SK-N-MC (cell line): ENCODE measurements at places on chromosomes 5 and 9.

DNA sequence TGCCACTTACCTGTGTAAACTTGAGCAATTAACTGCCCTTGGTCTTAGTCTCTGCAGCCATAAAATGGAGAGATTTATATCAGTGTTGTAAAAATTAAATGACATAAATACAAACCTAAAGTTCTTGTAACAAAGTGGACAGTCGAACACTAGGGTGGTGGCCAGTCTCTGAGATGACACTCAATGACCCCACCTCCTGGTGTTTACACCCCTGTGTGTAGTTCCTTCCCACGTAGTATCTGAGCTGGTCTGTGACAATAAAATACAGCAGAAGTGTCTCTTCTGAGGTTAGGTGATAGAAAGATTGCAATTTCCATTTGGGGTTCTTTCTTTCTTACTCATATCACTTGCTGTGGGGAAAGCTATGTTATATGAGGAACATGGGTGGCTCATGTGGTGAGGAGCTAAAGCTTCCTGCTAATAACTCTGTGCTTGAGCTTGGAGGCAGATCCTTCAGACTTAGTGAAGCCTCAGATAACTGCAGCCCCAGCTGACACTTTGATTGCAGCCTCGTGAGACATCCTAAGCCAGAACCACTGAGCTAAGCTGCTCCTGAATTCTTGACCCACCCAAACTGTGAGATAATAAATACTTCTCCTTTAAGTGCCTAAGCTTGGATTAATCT, 173.4 kb upstream of the CHD1 start:
- no peak for DNase-seq

DNA sequence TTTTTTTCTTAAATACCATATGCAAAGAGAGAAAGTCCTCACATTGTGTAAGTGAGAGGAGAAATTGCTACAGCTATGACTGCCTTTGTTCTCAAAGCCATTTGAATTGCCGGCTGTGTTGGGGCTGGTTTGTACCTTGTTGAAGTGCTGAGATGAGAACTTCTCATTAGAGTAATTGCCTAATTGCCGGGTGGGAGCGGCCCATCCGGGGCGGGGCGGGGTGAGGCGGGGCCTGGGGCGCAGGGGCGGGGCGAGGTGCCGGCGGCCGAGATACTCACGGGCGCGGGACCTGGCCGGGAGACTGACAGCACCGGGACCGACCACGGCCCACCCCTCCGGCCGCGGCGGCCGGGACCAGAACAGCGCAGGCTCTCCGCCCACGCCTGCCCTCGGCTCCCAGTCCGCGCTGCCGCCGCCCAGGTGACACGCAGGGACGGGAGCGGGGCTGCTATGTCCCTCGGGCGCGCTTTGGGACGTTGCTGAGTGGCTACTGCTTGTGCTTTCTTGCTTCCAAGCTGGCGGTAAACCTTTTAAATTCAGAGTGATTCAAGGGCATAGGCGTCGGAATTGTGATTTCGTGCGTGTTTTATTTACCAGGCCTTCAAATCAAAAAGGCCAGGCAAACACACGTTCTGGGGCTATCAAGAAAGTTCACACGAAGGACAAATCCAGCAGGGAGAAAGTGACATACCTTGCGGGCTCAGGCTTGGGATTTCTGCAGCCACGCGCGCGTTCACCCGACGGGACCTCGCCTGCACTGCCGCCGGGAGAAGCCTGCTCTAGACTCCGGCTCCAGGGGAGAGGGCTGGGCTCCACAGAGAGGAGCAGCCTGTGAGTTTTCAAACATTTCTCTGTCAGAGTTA, 269.1 kb downstream of the FANCC start:
- DNase-seq, result no peak

DNA sequence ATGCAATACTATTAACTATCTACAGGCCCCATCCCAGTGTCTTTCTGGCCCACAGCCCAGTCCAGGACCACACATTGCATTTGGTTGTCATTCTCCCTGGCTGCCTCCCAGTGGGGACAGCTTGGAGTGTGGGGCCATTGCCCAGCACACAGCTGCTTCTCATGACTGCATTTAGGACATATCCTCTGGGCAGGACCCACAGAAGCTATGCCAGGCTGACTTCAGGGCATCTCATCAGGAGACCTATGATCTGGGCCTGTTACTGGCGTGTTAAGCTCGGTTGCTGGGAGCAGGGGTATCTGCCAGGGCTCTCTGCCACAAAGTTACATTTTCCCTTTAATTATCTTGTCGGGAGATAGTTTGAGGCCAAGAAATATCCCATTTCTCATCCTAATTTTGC, 32.1 kb upstream of the CLPTM1L start:
- no peak for DNase-seq

GRCh38 chr5:171205375-171205774, 103.7 kb upstream of the TLX3 start:
- no peak for DNase-seq

DNA sequence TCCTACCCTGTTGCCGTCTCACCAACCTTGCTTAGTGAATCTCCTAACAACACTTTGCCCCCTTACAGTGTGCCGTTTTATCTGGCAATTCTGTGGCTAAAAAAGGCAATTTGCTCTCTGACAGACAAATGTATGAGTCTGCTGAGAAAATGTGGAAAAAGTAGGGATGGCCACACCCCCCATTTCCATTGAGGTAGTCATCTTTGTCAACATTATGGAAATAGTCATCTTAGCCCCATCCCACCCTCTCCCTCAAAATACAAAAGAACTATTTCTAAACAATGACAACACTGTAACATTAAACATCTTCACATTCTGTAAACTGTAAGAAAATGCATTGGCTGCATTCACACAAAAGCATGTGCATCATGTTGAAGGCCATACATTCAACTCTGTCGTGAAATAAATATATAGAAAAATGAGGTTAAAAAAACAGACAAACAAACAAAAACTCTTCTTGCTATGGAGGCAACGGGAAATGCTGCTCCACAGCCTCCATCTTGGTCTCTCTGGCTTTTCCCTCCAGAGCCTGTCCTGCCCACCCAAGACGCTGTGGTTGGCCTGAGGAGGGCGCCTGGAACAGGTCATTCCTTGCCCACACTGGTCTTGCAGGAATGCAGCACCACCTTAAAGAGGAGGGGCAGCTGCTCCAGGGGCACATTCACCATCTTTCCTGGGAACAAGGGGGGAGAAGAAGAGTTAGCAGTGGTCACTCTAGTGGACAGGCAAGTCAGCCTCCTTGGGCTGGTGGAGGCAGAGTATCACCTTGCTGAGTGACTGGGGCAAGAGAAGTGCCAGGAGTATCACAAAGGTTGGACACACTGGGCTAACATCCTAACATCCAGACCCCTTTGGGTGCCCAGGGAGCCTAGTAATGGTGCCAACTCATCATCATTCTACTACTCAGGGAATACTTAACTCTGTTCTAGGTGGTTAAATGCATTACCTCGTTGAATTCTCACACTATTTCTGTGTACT, 15.2 kb upstream of the NR5A1 start:
- no peak for DNase-seq

DNA sequence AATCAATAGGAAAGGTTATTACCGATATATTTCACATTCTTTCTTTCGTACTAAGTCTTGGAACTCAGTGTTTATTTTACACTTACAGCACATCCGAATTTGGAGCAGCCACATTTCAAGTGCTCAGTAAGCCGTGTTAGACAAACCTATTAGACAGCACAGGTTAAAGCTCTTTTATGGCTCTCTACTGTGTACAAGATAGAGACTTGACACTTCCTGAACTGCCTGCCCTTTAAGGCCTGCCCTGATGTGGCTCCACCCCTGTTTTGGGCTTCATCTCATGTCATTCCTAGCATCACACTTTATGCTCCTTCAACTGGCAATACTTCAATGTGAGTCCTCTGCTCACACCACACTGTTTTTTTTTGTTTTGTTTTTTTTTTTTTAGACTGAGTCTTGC, 23.5 kb upstream of the SUSD1 start:
- DNase-seq, result no peak

DNA sequence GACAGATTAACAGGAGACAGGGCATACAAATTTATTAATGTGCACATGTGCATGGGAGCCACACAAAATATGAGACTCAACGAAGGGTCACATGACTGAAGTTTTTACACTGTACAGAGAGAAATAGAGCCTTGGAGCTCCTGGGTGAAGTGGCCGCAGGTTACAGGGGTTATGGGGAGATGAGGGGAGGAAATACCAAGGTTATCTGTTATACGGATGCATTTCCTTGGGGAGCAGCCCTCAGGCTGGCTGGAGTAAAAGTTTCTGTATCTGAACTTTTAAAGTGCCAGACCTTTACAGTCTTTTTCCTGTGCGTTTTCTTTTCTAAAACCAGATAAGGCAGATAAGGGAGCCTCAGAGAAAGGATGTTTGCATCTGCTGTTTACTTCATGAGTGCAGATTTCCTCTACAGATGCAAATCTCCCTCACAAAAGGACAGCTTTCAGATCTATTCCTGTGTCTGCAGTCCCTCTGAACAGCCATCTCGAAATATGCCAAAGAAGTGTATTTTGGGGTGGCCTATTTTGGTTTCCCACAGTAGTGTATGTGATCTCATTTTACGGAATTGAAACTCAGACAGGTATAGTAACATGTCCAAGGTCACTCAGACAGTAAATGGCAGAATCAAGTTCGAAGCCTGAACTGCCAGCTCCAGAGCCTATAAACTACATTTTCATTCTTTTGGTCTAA, 139.3 kb upstream of the FBXL17 start:
- DNase-seq, result no peak

GRCh38 chr5:57676222-57677098, 193.8 kb upstream of the ACTBL2 start:
- DNase-seq, result no peak

- DNase-seq, result no peak
Observed at GRCh38 chr5:73337586-73338255, 110.9 kb downstream of the FOXD1 start.

GRCh38 chr9:13429301-13430190, 150.1 kb upstream of the MPDZ start:
- no peak for DNase-seq

DNA sequence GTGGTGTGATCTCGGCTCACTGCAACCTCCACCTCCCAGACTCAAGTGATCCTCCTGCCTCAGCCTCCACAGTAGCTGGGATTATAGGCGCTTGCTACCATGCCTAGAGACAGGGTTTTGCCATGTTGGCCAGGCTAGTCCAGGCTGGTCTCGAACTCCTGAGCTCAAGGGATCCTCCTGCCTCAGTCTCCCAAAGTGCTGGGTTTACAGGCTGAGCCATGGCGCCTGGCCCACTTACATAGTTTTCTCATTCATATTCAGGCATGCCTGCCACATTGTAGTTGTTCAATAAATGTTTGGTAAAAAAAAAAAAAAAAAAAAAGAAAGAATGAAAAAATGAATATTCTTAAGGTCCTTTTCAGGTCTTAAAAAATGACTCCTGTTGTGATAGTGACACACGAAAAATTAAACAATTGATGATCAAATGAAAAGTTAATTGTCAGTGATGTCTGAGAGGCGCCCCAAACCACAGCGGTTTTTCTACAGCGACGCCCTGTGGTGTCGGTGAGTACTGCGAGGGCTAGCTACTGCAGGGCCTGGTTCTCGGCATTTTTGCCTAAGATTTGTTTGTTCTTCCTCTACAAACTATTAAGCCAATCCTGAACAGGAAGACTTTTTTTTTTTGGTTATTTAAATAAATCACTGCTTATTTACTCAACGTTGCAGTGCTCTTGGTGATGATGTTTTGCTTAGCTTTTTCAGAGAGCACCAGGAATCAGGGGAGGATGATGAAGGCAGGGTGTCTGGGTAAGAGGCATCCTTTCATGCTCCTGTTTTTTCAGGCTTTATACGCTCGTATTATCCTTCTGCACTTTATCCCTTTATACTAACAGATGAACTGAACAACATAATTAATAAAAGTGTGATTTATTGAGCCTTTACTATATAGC, 67.0 kb upstream of the DPYSL3 start:
- no peak for DNase-seq

- no peak for DNase-seq
Observed at GRCh38 chr5:107916731-107917725, 246.3 kb upstream of the EFNA5 start.

DNA sequence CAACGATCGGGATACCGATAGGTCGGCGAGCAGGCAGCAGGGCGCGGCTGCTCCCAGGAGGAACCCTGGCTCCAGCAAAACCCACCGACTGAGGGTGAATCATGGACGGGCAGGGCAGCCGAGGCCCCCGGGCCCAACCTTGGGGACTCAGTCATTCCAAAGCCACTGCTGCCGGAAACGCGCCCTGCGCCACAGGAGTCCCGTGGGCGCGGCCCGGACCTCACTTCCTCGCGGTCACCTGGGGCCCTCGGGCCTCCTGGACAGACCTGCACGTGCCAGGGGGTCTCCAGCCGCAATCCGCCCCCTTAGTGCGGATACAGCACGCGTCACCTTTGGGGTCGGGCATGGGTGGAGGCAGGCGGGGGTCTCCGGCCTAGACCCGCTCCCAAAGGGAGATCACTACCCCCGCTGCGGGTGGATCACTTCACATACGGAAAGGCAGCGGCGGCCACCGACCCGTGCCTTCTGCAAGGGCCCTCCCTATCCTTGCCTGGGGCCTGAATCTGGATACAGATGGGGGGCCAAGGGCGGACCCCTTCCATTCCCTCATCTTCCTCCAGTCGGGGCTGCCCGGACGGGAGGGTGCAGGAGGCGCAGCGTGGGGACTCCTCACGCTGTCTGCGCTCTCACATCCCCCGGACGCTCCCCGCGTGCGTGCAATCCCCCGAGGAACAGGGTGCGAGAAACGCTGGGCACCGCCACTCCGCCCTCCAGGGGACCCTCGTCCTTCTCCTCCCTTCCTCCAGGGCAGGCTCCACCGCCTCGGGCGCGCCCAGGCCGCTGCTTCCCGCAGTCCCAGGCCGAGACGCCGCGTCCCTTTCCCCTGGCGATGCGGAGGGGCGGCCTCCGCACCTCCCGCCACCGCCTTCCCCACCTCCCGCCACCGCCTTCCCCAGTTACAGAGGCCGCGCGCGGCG, 586 bp downstream of the TXN start:
- DNase-seq, result no peak

DNA sequence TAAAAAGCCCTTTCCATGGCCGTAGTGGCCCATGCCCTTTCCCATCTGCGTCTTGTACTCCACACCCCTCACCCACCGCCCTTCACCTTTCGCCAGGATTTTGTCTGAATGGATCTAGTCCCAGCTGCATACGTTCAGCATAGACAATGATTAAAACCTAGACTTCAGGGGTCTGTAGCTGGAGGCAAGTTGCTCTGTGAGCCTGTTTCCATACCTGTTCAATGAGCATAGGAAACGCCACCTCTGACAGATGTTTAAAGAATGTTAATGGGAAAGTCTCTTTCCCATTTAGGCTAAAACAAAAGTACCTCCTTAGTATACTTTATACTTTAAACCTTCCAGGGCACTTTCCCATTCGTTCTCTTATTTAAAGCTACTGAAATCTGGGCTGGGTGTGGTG, 105.7 kb downstream of the SPRY4 start:
- no peak for DNase-seq
